Epithelial cell of prostate (primary cell): ENCODE measurements at places on chromosomes 5 and 9.

- DNase-seq, result no peak
Observed at GRCh38 chr9:4828761-4829160, 36.0 kb downstream of the RCL1 start.

- no peak for DNase-seq
Observed at GRCh38 chr5:35859101-35859661, 2.5 kb downstream of the IL7R start.

DNA sequence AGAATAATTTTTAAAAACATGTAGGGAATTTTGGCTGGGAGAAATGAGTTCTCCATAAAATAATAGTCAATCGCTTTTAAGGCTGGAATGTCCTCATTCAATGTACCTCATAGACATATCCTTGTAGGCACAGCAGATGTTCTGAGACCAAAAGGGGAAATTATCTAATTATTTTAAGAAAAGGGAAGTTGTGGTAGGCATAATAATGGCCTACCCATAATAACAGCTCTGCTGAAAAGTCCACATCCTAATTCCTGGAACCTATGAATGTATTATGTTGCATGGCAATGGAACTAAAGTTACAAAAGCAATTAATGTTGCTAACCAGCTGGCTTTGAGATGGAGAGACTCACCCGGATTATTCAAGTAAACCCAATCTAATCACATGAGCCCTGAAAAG is 216.1 kb downstream of the TRIM36 start:
- no peak for DNase-seq

- no peak for DNase-seq
Observed at GRCh38 chr9:111502506-111502905, 18.3 kb upstream of the ECPAS start.

DNA sequence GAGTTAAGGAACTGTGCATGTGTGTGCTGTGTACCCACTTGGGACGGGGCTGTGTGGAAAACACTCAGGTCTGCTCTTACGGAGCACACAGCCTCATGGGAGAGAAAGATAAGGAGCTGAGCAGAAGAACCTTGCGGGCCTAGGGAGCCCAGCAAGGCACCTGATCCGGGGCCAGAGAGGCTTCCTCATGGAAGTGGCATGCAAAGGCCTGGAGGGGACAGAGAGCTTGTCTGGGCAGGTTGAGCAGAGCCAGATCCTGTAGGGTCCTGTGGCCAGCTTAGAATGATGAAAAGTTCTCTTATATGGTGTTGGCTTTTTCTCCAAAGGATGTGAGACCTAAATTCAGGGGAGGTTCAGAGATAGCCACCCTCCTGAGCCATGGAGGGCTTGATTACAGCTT is 45.2 kb downstream of the NEK6 start:
- DNase-seq, result no peak

DNA sequence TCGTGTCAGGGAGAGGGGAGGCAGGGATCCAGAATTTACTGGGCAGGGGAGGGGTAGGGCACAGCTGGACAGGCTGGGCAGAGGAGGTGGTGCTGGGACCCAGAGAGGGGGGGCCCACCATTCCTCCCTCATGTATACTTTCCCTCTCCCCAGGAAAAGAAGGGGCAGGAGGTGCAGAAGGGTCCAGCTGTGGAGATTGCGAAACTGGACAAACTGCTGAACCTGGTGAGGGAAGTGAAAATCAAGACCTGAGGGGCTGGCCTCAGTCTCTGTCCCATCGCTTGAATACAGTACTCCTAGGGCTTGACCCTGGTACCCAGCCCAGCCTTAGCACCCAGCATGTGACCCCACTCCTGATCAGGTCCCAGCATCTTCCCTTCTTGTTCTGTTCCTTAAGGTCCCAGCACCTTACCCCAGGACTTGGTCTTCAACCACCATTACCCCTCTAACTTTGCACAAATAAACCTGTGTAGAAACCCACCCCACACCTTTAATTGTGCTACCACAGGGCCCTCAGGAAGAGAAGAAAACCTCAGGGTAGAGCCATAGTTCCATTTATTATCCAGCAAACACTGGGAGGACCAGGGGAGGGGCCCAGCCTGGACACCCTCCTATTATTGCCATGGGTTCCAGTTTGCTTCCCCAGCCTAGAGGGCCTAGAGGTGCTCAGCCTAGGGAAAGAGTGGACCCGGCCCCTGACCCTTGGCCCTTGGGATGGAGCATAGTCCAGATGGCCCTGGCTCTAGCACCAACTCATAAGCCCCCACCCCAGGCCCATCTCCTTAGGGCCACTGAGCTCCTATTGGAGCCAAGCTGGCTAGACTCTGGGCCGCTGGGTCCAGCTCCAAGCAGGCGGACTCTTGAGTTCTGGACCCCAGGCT is 2.0 kb downstream of the ENHO start:
- DNase-seq, result no peak

- no peak for DNase-seq
Observed at GRCh38 chr9:119284118-119284517, 85.1 kb downstream of the BRINP1 start.

- DNase-seq, result no peak
Observed at GRCh38 chr9:96781552-96781951, 3.7 kb upstream of the ZNF510 start.

GRCh38 chr9:4855841-4856240 is 63.1 kb downstream of the RCL1 start:
- no peak for DNase-seq

DNA sequence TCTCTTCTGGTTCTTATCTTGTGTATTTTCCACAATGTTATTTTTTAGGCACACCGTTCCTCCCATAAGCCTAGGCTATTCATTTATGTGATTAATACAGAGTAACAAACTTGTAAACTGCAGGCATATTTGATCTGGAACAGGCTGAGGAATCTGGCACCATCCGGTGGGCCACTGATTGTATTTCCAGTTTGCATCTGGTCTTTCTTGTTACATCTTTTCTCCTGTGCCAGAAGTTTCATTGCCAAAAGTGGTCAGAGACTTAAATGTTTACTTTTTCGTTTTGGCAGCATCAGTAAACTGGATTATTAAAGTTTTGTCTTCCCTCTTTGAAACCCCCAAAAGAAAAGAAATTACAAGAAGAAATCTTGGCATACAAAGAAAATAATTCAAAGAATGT is 17.9 kb upstream of the ZCCHC7 start:
- DNase-seq, result no peak

- DNase-seq, result no peak
Observed at GRCh38 chr9:73020877-73021276, 68.0 kb upstream of the ALDH1A1 start.

- DNase-seq, result no peak
Observed at GRCh38 chr9:127005770-127006314, 91.3 kb downstream of the RALGPS1 start.

GRCh38 chr5:142644640-142645361 is 41.1 kb downstream of the FGF1 start:
- DNase-seq, result peak; percentile 98

- DNase-seq, result no peak
Observed at GRCh38 chr5:53884844-53885243, 324.4 kb downstream of the NDUFS4 start.

GRCh38 chr5:29218138-29218537 is 1975.3 kb upstream of the CDH6 start:
- DNase-seq, result no peak

- no peak for DNase-seq
Observed at GRCh38 chr5:98994611-98995010, 65.8 kb upstream of the CHD1 start.

DNA sequence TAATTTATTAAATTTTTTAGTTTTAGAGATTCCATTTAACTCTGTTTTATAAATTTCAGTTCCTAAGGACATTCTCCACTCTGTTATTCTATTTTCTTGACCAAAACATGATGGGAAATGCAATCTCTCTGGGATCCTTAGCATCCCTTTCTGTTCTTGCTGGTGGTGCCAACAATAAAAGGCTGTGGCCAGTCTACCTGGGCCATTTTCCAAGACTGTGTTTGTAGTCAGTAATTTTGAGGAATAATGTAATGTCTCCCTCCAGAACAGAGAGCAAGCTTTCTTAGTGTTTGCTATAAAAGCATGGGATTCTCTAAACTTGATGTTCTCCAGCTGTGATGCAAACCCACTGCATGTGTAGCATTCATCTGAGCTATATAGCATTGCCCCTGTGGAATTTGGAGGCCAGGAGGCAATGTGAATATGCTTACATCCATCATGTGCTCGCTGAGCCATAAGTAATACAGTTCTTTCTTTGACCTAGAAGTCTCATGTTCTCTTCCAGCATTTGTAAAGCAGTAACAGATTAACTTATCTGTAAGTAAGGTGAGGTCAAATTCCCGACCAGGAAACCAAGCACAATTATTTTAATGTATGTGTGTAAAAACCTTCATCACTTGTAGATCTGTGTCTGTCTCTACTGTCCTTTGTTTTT is 211.5 kb upstream of the TAS2R1 start:
- no peak for DNase-seq

- DNase-seq, result no peak
Observed at GRCh38 chr9:110072597-110073355, 135.2 kb downstream of the C9orf152 start.

DNA sequence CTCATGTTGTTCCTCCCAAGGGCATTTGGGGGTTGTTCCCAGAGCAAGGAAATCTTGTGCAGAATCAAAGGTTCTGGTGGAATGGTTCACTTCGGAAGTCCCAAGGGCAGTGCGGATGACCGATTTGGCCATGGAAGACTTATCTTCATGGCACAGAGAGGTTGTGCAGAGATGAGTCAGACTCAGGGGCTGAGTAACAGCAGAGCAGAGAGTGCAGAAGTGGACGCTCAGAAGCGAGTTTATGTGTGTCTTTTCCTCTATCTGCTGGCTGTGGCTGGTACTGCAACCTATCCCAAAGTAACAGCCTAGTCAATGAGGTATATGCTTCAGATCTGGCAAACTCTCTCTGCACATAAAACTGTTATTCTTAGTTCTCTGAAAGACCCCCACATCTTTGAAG is 118.1 kb downstream of the DPYSL3 start:
- DNase-seq, result peak; percentile 37

GRCh38 chr5:37889612-37890317 is 49.9 kb upstream of the GDNF start:
- peak; percentile 90 for DNase-seq

GRCh38 chr5:73201547-73202513 is 28.8 kb downstream of the TMEM174 start:
- DNase-seq, result no peak

GRCh38 chr5:53219174-53219573 is 109.6 kb upstream of the MOCS2 start:
- no peak for DNase-seq

- no peak for DNase-seq
Observed at GRCh38 chr5:54552446-54552845, 34.9 kb downstream of the SNX18 start.

GRCh38 chr9:87372356-87372851 is 125.3 kb upstream of the DAPK1 start:
- no peak for DNase-seq

- DNase-seq, result no peak
Observed at GRCh38 chr5:1840741-1841521, 39.7 kb downstream of the NDUFS6 start.

- DNase-seq, result no peak
Observed at GRCh38 chr5:59095480-59095879, 512.6 kb downstream of the RAB3C start.

- no peak for DNase-seq
Observed at GRCh38 chr5:14212838-14213237, 69.7 kb downstream of the TRIO start.

GRCh38 chr9:125632321-125633115 is 74.5 kb downstream of the MAPKAP1 start:
- DNase-seq, result peak; percentile 34

GRCh38 chr5:103389846-103390245 is 131.3 kb downstream of the MACIR start:
- DNase-seq, result no peak

- DNase-seq, result no peak
Observed at GRCh38 chr5:120823328-120823727, 359.2 kb downstream of the PRR16 start.

DNA sequence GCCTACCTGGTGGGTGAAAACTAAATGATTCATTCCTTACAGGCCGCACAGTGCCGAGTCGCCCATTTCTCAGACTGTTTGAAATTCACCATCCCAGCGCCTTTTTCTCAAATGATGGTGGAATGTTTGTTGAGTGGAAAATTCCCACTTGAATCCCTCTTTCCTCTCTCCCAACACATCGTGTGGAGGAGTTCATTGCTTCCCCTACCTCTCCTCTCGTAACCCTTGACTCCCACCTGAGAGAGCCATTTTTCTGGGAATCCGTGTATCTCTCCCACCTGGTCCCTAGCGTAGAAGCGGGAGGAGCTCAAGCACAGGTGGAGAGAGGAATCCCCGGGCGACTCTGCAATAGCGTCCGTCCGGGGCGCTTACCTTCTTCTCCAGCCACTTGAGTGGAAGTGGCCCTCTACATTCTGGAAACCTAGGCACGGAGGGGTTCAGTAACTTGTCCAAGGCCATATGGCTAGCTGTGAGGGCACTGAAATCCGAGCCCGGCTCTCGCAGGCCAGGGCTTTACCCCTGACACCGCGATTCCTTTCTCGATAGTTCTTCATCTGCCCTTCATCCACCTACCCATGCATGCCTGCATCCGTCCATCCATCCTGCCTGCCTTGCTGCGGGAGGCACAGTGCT is 683 bp downstream of the OSMR start:
- no peak for DNase-seq

DNA sequence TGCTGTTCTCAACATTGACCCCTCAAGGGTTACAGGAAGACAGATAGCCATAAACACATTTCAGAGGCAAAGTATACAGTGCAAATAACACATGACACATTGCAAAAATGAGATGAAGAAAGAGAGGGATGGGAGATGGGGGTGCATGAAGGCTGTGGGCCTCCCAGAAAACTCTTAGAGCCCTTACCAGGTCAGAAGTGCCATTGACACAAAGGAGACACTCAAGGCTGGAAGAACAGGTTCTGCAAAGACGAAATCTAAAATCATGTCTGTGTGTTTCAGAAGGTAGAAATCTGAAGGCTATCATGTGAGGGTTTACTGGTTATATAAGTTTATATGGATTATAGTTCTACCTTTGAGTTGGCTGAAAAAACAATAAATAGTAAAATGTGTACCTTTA is 318.8 kb downstream of the BNC2 start:
- DNase-seq, result no peak

DNA sequence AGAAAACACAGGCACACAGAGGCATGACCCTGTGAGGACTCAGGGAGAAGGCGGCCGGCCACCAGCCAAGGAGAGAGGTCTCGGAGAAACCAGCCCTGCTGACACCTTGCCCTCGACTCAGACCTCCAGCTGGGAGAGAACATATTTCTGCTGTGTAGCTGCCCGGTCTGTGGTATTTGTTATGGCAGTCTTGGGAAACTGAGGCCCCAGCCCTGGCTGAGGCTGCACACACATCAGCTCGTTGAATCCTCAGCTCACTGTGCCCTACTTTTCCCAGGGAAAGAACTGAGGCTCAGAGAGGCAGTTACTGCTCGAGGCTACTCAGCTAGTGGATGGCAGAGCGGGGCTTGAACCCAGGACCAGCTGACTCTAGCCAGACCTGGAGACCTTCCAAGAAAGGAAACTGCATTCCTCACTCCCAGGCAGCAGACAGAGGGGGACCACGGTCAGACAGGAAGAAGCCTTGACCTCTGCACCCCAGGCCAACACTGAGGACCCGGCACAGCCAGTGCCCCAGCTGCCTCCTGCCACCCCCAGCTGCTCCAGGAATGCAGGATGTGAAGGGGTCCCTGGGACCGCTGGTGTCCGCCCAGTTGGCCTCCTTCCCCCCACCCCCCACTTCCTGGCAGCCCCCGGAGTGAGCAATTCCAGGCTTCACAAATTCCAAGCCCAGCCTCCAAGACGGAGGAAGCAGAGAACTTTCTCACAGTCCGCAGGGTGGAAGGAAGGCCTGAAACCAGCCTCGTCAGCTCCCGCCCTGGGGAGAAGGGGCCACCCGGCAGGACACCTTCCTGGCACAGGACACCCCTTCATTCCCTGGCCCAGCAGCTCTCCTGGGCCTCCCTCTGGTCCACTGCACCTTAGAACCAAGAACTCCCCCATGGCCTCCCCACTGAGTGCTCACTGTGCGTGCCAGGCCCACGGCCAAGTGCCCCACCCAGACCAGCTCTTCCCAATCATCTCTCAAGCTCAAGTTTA is 69.9 kb downstream of the LRSAM1 start:
- no peak for DNase-seq
